ENCODE measurements at places on chromosomes 2 and 18.

GRCh38 chr2:95069465-95069864 lies 44.0 kb downstream of the MAL start:
- DNase-seq = no peak

- no peak for DNase-seq
Measured at GRCh38 chr2:46002947-46003346, 294.3 kb upstream of the EPAS1 start.

DNA sequence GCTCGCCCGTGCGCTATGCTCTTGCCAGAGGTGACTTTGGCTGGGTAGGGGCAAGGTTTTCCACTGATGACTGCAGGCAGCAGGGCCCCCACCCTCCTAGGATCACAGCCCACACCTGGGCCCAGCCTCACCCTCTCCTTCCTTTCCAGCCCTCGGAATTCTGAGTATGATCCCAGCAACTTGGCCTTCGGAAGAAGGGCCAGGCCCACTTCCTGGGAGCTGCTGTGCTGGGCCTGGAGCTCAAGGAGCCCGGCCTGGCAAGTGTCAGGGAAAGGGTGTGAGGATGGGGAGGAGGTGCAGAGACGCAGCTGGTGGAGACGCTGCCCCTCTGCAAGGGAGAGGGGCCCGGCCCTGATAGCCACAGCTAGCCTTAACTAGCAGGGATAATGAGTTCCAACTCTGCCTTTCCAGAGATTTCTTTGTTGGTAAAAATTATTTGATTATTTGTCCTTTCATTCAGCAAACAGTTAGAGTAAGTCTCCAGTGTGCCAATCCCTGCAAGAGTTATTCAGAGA lies 1.7 kb upstream of the CNDP1 start:
- no peak for DNase-seq

DNA sequence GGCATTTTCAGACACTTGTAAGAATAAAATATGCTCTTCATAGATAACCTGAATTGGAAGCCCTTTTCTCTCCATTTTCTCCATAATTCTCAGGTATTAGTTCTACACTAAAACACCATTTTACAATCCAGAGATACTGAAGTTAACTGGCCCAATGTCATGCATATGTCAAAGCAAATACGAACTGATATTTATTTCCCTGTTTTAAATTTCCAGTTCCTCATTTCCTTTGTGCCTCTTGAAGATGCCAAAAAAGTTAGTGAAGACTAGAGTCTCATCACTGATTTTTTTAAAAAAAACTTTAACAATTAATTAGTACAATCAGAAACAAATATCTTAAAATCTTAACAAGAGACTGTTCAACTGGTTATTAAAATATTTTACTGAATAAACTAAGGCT lies 52.8 kb upstream of the ITGB6 start:
- DNase-seq = no peak

DNA sequence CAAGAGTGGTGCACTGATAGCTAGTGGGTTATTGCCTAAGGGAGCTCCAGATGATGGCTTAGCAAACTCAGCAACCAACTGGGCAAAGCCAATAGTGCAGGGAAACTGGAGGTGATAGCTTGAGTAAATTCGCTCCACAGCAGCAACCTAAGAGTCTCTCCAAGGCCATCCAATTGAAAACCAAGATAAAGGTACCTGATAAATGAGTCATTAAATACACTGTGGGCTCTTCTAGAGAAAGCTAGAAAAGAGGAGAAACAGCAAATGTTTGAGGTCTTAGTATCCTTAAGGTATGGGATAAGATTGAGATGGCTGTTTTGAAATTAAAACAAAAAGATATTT lies 197.8 kb upstream of the ERBB4 start:
- no peak for DNase-seq

DNA sequence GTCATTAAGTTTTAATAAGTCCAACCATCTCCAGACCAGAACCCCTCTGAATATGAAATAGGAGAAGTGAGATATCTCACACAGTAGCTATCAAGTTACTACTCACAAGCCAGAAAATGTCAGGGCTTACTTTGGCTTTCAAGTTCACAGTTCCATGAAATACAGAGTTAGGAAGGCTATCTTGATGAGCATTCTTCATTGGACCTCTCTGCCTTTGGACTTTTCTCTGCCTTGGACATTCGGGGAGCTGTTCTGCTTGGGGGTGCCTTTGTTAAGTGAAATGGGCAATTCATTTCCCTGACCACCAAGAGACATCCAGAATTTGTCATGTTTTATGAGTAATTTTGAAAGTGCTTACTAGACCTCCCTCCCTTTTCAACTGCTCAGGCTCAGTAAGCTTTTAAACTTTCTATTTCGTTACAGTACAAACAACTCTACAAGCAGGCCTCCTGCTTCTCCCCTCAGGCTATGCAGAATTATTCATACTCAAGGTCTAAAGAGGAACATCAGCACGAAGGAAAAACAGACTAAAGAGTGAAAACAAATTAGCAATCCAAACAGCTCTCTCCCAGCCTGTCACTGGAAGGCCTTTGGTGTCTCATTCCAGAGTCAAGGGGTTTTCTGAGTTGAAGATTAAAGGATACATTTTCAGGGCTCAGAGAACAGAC lies 95.3 kb downstream of the MREG start:
- DNase-seq = no peak

DNA sequence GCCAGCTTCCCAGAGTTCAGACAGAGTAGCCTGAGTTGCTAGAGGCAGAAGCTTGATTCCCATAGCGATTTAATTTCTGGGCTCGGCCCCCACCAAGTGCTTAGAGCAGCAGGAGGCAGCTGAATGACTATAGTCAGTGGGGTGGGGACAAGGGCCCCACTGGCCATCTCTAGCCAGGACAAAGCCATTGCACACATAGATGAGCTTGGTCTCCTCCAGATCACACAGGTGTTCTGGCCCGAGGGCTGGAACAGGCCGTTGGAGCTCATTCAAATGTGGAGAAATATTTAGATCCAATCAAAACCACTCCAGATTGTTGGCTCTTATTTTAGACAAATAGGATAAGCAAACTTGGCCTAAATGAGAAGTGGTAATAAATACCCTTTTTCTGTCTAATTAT lies 287.3 kb upstream of the NCKAP5 start:
- no peak for DNase-seq

GRCh38 chr2:168135121-168135520 lies 112.3 kb downstream of the STK39 start:
- DNase-seq = no peak

DNA sequence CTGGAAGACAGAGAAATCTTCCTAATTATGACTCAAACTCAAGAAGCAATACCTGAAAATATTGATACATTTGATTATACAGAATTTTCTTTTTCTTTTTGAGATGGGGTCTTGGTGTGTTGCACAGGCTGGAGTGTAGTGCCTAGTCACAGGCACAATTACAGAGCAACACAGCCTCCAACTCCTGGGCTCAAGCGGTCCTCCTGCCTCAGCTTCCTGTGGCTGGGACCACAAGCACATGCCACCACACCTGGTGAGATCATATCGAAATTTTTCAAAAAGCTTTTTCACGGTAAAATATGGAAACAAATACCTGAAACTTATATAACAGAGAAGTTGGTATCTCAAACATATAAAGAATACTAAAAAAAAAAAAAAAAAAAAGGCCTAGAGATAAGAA lies 27.9 kb downstream of the TGFBRAP1 start:
- no peak for DNase-seq

DNA sequence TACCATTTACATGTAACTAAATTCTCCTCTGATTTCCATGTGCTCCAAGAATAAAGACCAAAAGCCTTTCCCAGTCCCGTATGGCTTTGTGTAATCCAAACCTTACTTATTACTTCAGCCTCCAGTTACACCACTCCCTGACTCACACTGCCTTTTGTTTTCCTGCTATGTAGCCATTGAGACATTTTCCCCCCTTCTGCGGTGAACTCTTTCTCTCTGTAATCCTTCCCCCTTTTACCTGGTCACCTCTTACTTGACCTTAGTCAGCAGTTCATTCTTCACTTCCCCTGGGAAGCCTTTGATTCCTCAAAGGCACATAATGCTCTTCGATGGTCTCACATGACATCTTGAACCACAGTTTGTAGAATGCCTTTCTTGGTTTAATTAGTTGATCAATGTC lies 256.0 kb upstream of the FANCL start:
- DNase-seq = no peak

- DNase-seq = no peak
Measured at GRCh38 chr2:213566846-213567245, 282.6 kb downstream of the SPAG16 start.

GRCh38 chr2:79801082-79801481 lies 288.2 kb downstream of the CTNNA2 start:
- no peak for DNase-seq

- no peak for DNase-seq
Measured at GRCh38 chr2:186382932-186383331, 103.1 kb upstream of the ZC3H15 start.

GRCh38 chr2:46887028-46887885 lies 28.3 kb downstream of the MCFD2 start:
- DNase-seq = no peak

Data from HS-27A (cell line).